ENCODE measurements at places on chromosomes 5 and 9.

DNA sequence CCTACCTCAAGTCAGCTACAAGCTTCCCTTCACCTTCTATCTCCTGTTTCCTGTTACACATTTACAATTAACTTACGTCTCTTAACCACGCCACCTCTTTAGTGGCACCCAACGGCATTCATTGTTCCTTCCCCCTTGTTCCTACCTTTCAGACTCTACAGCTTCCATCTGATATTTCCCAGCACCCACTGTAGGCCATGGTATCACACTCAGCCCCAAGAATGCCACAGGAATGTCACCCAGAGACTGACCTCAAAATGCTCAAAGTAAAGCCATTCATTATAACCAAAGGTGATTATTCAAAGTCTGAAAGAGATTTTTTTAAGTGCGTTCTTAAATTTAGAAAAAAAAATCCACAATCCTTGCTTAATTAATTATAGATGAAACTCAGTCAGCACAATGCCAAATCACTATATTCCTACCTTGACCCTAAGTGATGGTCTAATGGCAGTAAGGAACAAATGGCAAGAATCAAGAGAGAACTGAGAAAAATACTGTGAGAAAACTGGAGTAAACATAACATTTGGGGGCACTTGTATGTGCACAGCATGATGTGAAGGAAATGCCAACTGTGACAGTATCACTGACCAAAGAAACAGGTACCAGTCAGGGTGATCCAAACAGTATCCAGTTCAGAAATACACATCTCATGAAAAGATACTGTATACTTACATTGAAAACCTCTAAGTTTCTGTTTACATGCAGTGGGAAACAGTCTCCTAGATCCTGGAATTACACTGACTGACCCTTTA lies 52.1 kb downstream of the CTNND2 start:
- DNase-seq = no peak

DNA sequence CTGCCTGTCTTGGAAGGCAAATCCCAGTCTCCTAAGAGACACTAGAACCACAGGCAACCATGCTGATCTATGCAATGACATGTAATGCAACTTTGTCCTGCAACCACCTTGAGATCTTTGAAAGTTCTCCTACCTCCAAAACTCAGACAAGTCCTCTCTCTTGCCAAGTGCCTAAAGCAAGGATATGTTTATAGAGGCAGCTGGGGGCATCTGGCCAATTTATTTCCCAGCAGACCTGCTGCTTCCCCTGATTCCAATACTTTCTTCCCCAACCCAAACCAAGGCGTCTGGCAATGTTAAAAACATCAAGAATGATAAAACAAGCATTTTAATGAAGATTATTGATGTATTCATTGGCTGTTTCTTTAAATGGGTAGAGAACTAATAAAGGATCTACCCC lies 138.4 kb downstream of the DOCK8 start:
- DNase-seq = no peak

DNA sequence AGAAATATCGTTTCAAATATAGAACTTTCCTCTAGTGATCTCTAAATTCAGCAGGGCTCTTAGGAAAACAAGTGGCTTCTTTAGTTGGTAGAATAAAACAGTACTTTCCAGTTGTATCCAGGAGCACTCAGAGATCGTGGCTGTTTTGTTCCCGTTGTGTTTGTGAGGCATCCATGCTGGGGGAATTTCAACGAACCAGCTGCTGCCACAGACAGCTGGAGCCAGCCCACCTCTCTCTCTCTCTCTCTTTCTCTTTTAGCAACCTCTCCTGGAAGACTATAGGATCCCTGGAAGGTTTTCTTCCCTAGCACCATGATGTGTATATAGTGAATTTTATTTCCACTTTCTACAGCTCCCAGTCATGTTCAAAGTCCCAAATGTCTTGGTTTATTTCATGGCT lies 1116.0 kb upstream of the SEMA6A start:
- DNase-seq = no peak

DNA sequence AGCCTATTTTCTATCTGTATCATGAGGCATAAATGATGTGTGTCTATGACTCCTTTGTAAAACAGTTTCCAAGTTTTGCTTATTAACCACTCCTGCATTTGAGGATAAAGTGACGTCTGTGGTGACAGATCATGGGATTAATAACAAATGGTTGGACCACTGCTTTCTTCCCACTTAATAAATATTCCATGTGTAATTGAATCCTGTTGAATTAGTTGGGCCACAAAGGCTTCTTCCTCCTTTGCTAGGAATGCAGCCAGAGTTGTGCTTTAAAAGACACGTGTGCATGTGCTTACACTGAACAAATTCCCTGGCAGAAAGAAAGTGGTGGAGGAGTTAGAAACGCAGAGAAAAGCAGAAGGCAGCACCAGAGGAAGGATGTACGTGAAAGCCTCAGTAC lies 150.2 kb downstream of the ACTBL2 start:
- no peak for DNase-seq

DNA sequence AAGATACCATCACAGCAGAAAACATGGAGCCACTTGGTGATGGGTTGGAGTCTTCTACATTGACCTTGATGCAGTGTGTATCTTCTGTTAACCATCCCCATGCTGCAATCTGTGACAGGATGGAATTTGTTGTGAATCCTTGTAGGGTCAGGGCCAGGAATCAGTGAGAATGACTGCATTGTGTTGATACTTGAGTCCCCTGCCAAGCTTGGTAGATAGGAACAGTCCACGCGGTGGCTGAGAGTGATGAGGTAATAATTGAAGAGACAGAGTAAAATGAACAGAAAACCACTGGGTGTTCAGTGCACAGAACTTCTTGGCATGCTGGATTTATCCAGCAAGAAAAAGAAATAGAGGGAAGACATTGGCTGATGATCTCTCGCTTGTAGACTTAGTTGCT lies 217.5 kb downstream of the MAN2A1 start:
- no peak for DNase-seq

- DNase-seq = no peak
Measured at GRCh38 chr9:107488375-107489143, 1.0 kb downstream of the KLF4 start.

GRCh38 chr5:14901462-14902051 lies 30.0 kb upstream of the ANKH start:
- no peak for DNase-seq

GRCh38 chr5:68216245-68217046 lies 890 bp downstream of the PIK3R1 start:
- DNase-seq = peak; percentile 44

Measured in T-helper 9 cell (primary cell).